GM04503 (cell line): ENCODE measurements at places on chromosomes 13 and 19.

DNA sequence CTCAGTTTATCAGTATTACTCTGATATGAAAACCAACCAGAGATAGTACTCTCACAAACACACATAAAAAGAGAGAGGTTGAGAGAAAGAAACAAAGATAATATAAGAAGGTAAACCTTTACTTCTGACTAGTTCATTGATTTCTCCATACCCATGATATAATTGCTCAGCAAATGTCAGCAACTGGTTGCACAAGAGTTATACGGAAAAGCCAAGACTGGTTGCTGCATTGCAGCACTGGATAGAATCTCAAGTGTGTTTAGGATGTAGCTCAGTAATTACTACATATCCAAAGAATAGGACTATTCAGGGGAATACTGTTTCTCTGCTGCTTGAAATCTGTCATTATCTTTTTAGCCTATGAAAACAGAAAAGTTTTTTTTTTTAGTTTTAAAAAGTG is 1332.8 kb downstream of the OLFM4 start:
- DNase-seq: no peak

GRCh38 chr19:21789466-21790085 is 22.2 kb upstream of the ZNF100 start:
- no peak for DNase-seq

- DNase-seq: no peak
Observed at GRCh38 chr13:59684105-59684504, 479.6 kb downstream of the DIAPH3 start.

DNA sequence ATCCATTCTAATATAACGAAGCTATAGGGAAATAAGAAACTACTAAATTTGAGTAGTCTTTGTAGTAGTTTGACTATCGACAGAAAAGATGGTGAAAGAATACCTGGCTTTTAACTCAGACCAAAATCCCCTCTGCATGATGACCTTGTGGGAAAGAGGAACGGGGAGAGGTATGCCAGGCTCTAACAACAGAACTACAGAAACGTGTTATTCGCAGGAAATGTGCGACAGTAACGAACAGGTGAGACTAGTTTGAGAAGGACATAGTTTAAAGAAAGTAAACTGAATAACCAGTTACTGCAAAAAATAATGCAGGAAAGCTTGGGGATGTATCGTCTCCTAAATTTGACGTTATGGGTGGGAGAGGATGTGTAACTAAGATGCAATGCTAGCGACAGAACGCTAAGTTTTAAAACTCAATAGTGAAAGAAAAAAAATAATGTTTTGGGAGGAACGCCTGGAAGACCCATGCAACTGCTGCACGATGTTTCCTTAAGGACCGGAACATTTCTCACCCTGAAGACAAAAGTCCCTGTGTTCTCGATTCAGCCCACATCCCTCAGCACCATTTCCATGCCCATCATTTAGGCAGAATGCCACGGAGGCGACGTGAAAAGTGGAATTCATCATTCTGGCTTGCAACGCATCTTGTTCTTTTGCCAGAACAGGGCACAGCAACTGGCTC is 1.6 kb upstream of the RAP2A start:
- no peak for DNase-seq

- DNase-seq: no peak
Observed at GRCh38 chr19:51462276-51462675, 4.0 kb upstream of the SIGLEC8 start.

- DNase-seq: no peak
Observed at GRCh38 chr13:114096031-114096485, 36.4 kb downstream of the RASA3 start.

DNA sequence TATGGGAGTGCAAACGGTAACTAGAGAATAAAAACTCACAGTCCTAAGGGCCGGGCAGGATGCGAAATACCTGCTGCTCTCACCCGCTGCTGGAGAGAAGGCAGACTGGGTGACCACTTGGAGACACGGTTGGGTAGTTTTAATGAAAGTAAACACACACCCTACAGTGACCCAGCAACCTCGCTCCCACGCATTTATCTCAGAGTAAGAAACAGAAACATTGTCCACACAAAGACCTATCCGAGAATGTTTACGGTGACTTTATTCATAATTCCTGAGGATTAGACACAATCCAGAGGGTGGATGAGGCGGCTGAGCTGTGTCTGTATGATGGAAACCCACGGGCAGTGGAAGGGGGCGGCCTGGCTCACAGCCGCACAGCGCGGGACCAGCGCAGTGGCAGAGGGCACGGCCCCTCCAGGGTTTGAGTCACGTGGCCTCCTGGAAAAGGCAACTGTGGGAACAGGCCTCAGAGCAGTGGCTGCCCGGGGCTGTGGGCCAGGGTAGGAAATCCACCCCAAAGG is 73.5 kb upstream of the C13orf46 start:
- DNase-seq: no peak

- DNase-seq: no peak
Observed at GRCh38 chr13:76971215-76971614, 20.7 kb upstream of the CLN5 start.

DNA sequence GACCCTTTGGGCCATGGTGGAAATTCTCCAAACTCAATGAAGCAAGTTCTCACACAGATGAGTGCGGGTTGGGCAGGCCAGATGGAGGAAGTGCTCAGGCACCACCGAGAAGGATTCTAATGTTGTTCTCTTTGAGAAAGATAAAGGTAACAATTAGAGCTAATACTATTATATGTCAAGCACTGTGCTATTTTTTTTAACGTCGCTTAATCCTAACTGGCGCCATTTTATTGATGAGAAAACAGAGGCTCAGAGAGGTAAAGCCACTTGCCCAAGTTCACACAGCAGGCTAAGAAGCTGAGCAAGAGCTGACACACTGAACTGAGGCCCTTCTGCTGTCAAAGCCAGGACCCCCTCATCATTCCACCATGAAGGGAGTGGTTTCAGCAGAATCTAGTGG is 1.0 kb downstream of the FBL start:
- no peak for DNase-seq

GRCh38 chr13:77544758-77545338 is 9.3 kb downstream of the SCEL start:
- no peak for DNase-seq

- DNase-seq: no peak
Observed at GRCh38 chr13:111668451-111668850, 348.0 kb downstream of the TEX29 start.

DNA sequence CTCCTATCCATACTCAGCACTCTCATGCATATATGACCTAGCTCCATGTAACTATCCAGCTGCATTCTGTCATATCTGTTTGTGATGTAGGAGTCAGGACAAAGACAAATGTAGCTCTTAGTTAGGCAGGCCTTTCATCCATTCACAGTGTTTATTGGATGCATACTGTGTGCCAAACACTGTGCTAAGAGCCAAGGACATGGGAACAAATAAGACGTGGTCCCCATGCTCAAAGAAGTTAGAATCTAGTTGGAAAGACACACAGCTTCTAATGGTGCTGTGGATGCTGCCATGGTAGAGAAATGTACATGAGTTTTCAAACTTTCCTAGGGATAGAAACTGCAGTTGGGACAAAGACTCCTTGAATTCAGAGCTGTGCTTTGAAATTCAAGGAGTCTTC is 31.7 kb upstream of the IL17D start:
- DNase-seq: no peak

DNA sequence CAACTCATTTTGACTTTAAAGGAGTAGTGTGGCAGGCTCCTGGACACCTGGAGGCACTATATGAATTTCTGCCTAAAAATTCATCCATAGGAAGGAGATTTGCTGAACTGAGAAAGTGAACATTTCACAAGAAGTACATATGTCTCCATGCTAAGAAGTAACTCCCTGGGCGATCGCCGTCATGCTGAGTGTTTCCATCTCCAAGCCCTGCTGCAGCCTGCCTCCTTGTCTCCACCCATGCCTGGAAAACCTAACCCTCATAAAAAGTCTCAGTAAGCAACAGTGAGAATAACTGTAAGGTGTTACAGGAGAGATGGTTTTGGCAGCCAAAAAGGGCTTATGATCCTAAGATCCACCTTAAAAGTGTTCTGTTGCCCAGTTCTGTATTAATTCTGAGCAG is 251.3 kb downstream of the SHISA2 start:
- no peak for DNase-seq

DNA sequence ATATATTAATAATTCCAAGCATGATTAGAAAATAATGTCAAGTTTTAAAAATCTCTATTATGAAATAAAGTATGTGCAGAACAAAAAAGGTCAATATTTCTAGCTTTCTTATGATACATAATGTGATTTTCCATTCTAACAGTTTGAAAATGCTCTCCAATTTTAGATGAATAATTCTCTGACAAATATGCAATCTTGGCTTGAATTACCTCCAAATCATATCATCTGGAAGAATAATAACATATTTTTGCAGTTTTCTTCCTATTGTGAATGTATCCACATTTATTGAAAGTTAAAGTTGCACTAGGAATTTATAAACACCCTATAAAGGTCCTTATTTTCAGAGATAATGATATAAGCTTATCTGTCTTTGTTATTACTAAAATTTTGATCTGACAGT is 548.5 kb upstream of the SLC10A2 start:
- no peak for DNase-seq

DNA sequence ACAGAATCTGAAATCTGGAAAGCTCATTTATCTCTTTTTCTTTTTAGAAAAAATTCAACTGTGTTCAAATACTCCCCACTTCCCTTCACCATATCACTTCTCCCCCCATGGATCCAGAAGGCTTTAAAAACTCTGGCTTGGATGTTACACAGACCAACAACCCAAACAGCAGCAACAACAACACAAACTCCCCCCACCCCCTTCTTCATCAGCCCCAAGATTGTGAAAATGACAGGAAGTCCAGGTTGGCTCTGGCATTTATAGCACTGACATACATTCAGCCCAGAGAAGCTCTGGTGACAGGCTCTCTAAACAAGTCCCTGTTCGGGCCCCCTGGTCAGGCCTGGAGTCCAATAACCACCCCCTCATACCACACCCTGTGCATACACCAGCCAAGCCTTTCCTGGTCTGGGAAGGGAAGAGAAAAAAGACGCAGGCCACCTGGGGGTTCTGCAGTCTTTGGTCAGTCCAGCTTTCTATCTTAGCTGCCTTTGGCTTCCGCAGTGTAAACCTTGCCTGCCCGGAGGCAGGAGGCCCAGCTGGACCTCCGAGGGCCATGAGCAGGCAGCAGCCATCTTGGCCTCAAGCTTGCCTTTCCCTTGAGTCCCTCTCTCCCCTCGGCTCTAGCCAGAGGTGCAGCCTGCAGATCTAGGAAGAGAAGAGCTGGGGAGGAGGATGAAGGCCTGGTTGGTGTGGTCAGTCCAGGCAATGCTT is 6.8 kb downstream of the CDX2 start:
- DNase-seq: no peak

DNA sequence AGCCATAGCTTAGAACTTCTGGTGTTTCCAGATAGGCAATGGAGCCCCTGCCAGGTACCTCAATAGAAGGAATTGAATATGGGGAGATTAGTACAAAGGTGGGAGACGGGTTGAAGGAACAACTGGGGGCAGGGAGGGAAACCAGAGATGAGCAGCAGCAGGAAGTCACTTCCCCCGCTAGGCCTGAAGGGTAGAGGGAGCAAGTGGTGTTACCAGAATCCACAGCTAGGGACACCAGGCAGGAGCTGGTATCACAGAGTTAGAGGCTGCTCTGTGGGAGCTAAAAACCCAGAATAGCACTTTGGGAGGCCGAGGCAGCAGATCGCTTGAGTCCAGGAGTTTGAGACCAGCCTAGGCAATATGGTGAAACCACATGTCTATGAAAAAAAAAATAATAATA is 15.3 kb upstream of the HNRNPUL1 start:
- DNase-seq: no peak

- DNase-seq: peak; percentile 55
Observed at GRCh38 chr19:30446850-30447552, 74.8 kb downstream of the ZNF536 start.

DNA sequence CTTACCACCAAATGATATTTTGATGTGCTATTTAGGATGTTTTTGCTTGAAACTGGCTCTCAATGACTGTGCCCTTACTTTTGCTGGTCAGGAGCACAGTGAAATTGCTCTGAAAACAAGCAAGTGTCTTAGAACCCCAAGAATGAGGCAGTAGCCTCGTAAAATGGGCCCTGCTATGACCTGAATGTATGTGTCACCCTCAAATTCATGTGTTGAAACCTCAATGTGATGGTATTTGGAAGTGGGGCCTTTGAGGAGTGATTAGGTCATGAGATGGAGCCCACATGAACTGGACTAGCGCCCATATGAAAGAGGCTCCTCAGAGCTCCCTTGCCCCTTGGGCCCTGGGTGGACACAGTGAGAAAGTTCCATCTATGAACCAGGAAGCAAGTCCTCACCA is 155.2 kb downstream of the ZIC5 start:
- DNase-seq: no peak
